ENCODE measurements at places on chromosomes 12 and 14. TPM values are rescaled to one million over a fixed set of nuclear protein-coding genes. Genes with fewer than 3 reads are reported as not detected.
A peak's percentile ranks its signal among the peaks of the same experiment; 100 is the strongest.

The TOMM20L gene
- not detected for total RNA-seq

The LMNTD1 gene
- total RNA-seq = not detected

The VRK1 gene
- total RNA-seq = 2.5 TPM

The SUSD6 gene
- 22.2 TPM for total RNA-seq

The SDR9C7 gene
- total RNA-seq = not detected

- no peak for DNase-seq
Observed at GRCh38 chr14:90518069-90518940, 121.5 kb downstream of the CALM1 start.

DNA sequence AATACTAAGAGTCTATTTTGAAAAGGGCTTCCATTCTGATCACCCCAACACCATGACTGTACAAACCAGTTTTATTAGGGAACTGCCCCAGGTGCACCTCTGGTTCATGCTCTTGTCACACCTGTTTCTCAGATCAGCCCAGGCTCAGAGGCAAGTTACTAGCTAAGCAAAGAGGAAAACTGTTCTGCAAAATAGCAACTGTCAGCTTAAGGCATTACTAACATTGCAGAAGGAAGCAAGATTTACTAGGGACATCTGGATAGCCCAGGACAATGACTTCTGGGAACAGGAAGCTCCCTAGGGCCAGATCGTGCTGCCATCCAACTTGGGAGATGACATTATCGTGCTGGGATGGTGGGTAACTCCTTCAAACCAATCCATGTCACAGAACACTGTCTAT is 30.1 kb downstream of the ANAPC7 start:
- no peak for DNase-seq

GRCh38 chr14:82122655-82123054 is 589.0 kb upstream of the SEL1L start:
- no peak for DNase-seq

- no peak for DNase-seq
Observed at GRCh38 chr14:59480166-59480565, 4.0 kb downstream of the L3HYPDH start.

- DNase-seq = no peak
Observed at GRCh38 chr14:101123618-101124510, 220.3 kb upstream of the RTL1 start.

DNA sequence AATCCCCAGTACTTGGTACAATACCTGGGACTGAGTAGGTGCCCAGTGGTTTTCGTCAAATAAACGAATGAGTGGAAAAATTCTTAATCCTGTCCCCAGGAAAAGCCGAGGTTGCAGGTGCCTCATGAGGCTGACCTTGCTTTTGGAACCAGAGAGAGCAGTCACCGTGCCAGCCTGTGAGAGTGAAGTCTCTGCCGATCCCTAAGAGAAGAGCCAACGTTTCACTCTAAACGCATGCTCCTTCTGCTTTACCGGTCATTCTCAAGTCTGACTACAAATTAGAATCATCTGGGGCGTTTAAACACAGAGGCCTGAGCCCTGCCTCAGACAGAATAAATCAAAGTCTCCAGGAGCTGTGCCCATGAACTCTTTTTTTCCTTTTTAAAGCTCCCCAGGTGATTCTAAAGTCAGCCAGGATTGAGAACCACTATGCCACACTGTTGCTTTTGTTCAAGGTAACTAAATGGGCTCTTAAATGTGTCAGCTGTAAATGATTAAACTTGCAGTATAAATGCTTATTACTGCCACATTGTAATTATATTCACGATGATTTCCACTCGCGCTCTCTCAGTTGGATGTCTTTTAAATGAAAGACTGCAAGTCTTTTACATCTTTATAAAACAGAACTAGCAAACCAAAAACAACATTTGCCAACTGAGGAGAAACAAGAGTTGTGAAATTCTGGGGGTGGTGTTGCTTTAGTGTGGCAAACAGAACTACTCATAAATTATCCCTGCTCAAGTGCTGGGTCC is 26.9 kb downstream of the TCP11L2 start:
- no peak for DNase-seq

GRCh38 chr14:75646762-75647161 is 13.9 kb downstream of the ERG28 start:
- DNase-seq = peak; percentile 67

GRCh38 chr14:73741386-73741875 is 27.2 kb upstream of the PNMA1 start:
- peak; percentile 80 for DNase-seq

DNA sequence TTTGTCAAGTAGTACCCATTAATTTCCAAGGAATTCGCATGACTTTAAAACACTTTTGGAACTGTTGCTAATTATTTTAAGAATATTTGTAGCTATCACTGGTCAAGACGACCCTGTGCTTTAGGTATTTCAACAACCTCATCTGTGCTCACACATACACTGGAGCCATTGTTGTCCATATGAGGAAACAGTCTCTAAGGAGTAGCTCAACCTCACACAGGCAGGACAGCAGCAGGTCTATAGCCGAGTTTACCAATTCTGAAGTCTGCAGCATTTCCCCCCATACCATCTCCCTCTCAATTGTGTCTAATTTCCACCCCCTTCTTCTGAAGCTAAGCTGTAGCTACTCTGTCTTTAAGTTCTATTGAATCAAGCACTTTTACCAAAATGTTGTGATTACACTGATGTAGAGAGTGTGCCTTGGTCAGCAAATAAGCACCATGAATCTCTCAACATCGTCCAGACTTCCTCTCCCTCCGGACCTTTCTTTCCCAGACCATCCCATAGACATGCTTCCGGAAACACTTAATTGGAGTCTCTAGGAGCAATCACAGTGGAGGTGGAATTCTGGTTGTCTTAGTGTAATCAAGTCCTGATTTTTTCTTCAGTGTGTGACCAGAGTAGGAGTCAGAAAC is 48.5 kb upstream of the NUAK1 start:
- no peak for DNase-seq

DNA sequence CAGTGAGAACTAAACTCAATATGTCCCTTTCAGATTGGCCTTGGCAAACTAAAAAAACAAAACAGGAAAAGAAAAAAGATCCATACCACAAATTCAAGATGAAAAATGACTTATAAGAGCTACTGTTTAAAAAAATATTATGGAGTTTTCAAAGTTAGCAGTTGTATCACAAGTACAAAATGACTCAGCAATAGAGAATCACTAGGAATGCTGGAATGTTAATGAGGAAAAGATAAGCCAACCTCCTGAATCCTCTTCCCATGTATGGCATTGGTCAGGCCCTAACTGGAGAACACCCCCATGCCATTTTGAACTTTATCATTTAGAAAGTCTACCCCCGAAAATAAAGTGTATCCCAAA is 62.2 kb downstream of the PPP1R36 start:
- no peak for DNase-seq

- DNase-seq = no peak
Observed at GRCh38 chr14:34478261-34478660, 16.2 kb upstream of the SPTSSA start.

DNA sequence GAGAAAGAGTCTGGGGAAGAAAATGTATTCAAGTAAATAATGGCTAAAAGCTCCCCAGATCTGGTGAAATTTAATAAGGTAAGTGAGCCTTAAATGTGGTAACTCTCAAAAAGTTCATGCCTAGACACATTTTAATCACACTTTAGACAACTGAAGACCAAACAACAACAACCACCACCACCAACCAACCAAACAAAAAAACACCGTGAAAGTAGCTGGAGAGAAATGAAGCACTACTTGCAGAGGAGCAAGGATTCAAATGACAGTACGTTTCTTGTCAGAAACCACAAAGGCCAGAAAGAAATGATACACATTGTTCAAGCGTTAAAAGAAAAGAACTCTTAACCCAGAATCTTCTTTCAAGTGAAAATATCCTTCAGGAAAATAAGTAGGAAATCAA is 208.3 kb downstream of the MYRFL start:
- DNase-seq = no peak

DNA sequence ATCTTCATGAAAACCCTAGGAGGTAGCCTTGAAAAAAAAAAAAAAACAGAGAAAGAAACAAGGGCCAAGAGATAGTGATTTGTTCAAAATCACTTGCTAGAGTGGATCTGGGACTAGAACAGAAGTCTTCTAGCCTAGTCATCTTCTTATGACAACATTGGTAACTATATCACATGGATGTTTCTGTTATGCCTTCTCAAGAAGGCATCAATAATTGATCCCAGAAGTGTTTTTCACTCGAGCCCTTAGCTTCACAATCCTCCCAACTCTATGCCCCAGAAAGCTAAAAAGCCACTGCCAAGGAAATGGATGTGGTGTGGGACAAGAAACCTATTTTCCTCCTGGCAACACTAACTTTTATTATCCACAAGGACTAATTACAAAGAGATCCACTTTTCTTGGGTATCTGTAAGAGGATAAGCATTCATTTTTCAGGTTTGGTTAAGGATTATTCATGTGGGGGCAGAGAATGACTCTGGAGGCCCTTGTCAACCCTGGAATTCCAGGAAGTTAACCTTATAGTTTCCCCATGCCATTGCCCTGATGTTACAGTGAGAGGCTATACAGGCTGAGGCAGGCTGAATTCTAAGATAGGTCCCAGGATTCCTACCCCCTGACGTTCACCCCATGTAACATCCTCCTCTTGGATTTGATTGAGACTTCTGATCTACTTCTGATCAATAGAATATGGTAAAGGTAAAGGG is 67.7 kb upstream of the CPM start:
- DNase-seq = no peak

- no peak for DNase-seq
Observed at GRCh38 chr14:83972631-83973030, 1557.3 kb upstream of the FLRT2 start.

- no peak for DNase-seq
Observed at GRCh38 chr12:45669792-45670191, 59.7 kb upstream of the ARID2 start.

Data from psoas muscle (tissue), 8 donors.